ENCODE measurements at places on chromosomes 13 and 19.

DNA sequence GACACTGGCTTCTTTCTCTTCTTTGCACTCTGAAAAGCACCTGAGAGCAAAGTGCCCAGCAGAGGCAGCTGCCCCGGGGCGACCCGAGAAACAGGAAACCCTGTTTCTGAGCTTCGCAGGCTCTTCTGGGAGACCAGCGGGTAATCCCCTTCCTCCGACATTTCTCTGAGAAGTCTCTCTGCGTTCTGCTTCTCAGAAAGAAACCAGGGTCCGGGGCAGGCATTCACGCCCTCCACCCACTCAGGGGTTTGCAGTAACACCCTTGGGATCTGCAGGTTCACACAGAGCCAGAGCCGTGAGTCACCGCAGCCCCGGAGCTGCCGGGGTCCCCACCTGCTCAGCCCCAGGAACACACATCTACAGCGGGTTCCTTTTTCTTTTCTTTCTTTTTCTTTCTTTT lies 86.0 kb downstream of the GADD45B start:
- DNase-seq, result no peak

DNA sequence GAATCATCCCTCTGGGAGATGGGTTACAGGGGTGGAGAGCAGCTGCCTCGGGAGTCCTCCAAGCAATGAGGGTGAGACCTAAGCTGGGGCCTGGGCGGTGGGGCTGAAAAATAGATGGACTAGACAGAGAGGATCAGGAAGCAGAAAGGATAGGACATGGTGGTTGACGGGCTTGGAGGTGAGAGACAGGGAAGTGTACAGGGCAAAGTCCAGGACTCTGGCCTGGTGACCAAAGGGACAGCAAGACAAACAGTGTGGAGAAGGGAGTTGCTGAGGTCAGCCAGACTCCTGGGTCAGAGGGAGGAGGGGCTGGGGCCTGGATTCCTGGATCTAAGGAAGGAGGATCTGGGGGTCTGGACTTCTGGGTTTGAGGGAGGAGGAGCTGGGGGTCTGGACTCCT lies 5.5 kb downstream of the PHLDB3 start:
- DNase-seq, result no peak

GRCh38 chr19:34490141-34490766 lies 8.7 kb downstream of the WTIP start:
- DNase-seq, result no peak

DNA sequence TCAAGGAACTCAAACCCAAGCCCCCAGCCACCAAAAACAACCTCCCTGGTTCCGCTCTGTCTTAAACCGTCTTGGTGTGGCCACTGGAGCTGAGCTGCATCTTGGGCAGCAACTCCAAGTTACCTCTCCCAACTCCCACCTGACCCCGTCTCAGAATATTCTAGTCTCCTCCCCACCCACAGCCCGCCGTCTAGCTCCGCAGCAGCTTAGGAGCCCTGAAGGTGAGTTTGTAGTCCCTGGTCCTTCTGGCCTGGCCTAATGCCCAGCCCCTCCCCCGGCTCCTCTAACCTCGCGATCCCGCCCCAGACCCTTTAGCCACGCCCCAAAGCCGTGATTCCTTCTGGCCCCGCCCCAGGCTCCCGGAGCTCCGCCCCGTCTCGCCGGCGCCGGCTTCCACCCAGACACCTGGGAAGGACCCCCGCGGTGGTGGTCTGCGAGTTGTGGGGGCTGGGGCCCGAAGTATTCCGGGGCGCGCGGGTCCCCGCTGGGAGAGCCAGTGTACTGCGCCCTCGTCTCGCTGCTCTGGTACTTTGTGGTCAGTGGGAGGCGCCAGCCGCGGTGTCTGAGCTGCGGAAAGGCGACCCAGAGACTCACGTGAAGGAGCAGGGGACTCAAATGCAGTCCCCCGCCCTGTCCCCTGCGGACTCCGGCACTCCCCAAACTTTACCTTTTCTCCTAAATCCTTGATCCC lies 2.5 kb upstream of the LHB start:
- no peak for DNase-seq

DNA sequence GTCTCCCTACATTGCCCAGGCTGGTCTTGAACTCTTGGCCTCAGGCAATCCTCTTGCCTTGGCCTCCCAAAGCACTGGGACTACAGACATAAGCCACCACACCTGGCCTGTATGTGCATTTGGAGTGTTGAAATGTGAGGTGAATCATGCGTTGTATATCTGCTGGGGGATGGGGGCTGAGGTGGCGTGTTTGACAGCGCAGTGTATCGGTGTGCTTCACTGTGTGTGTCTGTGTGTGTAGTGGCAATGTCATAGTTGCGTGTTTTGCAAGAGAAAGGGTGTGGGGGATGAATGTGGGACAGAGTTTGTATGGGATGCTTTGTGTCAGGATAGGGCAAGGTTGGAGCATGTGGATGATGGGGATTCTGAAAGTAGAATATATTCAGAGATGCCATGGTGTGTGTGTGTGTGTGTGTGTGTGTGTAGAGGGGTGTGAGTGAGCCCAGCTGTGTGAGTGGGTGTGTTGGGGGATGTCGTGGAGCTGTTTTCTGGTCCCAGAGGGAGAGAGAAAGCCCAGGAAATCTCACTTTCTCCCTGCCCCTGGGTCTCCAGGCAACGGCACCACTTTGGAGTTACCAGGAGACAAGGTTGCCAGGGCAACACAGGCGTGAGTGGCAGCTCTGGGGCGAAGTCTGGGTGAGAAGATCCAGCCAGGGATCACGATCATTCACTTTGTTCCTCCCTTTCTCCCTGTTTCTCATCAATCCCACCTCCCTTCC lies 1.1 kb upstream of the SWSAP1 start:
- no peak for DNase-seq

DNA sequence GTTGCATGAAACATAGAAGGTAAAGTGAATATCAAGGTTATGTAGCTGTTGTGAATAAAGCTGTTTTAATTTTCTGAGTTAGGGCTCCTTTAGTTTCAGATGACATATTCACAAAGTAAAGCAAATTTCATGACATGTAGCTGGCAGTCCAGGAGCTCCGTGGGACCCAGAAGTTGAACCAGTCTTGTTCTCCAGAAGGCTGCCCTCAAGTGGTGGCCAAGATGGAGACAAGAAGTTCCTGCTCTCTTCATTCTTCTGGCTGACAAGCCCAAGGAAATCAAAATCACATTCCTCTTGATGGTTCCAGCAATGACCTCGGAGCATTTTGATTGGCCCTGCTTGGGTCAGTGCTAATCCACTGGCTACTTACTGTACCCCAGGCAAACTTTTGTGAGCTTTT lies 128.7 kb downstream of the LIG4 start:
- DNase-seq, result no peak

- DNase-seq, result no peak
These were observed 96.4 kb downstream of the KLF12 start for GRCh38 chr13:74037762-74038161.

DNA sequence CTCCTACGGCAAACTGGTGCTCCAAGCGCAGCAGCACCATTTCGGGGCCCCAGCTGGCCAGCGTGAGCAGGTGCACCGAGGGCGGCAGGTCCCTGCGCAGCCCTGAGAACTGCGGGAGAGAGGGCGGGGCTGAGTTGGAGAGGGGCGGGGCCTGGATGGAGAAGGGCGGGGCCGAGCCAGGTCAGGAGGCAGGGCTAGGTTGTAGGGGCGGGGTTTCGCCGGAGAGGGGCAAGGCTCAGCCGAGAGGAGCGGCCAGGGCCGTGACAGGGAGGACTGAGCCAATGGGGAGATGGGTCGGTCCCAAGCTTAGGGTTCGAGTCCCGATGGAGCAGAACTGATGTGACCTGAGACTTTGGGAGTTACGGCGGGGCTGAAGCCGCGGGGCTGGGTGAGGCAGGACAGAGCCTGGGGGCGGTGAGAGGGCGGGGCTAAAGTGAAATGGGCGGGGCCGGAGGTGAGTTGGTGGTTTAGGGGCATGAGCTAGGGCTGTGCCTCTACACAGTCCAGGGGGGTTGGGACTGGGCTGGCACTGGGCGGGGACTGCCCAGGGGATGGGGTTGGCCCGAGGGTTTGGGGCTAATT lies 19.0 kb downstream of the MAN2B1 start:
- peak; percentile 36 for DNase-seq

GRCh38 chr13:72390909-72391308 lies 336.5 kb downstream of the MZT1 start:
- no peak for DNase-seq
